ENCODE measurements at places on chromosomes 1 and 21.

DNA sequence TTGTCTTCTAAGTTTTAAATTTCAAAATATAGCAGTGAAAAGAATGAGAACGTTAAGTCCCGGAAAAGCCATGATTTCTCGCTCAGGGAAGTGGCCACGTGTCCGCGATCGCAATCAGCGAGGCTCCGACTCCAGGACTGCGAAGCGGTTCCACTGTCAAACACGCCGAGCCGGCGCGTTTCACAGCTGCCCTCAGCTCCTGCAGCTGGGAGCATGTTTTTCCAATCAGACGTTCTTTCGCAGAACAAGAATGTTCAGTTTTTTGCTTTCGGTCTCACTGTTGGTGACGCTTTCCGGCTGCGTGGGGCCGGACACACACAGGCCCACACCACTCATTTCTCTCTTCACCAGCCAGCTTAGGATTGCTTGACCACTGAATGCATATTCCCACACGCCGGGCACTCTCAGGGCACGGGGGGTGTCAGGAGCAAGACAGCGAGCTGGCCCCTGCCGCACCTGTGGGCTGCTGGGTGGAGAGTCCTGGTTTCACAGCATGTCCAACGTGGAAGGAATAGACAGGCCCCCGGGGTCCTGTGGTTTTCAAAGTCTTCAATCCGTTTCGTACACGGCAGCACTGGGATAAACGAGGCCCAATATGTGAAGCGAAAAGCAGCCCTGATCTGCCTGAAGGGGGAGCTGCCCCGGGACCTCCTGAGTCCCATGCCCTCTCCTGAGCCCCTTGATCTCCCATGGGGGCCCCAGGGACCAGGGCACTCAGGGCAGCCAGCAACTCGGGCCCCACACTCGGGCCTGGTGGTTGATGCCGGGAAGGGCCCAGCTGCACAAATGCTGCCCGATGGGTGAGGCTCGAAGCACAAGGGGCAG, 47.3 kb upstream of the COL18A1 start:
- DNase-seq, result no peak

DNA sequence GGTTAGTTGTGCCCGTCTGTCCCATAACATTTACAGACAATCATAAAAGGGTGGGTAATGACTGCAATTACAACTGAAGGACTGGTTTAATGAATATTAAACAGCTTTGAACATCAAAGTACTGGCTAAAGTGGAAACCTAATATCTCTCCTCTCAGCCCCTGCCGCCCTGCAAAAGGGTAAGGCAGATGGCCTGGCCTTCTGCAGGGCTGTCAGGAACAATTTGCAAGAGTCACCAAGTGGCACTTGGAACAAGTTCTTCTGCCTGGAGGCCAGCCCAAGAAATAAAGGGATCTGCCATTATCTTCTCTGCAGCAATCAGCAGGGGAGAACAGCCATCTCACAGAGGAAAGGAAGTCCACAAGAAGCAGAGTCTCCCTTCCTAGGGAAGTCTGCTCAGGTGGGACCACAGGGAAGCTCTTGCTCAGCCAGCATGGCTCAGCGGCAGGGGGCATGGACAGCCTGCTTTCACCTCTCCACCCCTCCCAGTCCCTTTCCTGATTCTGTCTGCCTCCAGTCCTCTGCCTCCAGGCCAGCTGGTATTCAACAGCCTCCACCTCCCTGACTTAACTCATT, 96.1 kb downstream of the TRABD2B start:
- peak; percentile 34 for DNase-seq

DNA sequence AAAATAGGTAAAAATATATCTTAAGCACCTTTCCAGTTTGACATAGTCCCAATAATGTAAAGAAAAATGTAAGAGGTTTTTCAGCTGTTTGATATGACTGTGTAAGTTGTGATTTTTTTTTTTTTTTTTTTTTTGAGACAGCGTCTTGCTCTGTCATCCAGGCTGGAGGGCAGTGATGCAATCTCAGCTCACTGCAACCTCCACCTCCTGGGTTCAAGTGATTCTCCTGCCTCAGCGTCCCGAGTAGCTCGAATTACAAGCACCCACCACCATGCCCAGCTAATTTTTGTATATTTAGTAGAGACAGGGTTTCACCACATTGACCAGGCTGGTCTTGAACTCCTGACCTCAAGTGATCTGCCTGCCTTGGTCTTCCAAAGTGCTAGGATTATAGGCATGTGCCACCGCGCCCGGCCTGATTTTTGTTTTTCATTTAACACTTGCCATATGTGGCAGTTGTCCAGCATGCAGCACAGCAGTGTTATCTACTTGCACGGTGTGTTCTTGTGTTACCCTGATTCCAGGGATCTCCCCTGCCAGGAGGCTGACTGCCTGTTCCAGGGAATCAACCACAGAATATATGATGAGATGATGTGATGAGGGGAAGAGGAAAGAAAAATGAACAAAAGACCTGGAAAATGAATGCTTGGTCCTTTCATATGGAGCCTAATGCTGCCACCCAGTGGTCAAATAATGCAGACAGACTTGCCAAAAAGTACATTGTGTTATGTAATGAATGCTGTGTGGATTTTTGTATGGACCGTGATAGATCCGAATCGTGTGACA, 79.0 kb downstream of the RAVER2 start:
- peak; percentile 14 for DNase-seq

DNA sequence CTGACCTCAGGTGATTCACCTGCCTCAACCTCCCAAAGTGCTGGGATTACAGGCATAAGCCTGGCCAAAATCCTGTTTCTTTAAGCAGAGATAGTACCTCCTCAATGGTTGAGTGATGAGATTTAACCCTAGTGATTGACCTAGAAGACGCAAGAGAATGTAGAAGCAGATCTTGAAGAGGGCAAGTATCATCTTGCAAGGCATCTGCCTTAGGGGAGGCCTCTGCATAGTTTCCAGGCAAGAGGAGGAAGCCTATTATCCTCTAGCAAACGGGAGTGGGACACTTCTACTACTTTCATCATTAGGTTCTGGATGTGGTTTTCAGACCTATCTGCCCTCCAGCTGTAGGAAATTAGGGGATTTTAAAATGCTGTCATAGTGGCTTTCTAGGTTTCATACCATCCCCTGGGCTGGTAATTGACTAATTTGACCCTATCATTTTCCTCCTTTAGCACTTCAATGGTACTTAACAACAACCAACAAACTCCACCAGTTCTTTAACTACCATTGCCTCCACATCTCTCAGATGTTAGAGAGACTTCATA, 10.0 kb upstream of the TRIM62 start:
- DNase-seq, result no peak

DNA sequence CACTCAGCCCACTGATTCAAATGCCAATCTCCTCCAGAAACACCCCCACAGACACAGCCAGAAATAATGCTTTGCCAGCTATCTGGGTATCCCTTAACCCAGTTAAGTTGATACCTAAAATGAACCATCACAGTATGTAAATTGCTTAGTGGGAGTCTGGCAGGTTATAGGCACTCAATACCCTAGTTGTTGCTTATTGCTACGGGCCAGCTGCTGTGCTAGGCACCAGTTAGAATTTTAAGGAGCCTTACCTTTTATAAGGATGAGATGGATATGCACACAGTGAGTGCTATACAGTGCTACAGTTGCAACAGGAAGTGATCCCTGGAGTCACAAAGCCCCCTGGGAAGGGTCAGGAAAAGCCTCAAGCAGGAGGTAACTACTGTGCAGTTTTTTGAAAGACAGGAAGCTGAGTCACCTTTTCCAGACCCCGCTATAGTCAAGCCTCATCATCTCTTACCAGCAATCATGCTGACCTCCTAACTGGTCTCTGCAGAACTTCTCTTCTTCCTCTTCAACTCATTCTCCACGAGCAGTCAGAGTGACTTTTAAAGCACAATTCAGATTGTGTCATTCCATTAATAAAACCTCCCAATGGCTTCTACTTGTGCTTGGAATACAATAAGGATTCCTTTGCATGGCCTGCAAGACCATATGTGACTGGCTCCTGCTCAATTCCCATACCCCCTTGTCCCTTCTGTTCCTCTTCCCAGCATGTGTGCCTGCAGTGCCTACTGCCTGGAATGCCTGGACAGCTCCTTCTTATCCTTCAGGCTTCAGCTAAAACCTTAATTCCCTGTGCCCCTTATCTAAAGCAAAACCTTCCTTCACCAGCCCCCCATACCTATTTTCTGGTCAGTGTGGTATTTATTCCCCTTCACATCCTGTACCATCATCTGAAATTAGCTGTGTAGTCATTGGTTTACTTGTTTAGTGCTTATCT, 10.4 kb upstream of the TLR5 start:
- DNase-seq, result no peak

GRCh38 chr1:177020851-177021589, 143.5 kb downstream of the ASTN1 start:
- no peak for DNase-seq

DNA sequence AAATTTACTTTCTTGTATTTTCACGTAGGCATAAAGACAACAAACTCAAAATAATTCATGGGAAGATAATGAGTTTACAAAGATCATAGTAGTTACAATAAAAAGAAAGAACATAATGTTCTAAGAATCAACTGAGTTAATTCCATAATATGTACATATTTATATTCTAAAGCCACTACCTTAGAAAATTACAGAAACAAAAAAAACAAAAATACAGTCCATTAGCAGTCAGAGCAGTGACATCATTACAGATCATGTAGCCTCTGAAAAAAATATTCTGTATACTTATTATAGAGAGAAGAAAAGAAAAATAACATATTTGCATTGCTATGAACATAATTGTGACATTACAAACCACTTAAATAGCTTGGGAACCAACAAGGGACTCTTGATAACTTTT, 360.1 kb upstream of the RGS18 start:
- DNase-seq, result no peak

- DNase-seq, result no peak
Observed at GRCh38 chr21:42563686-42564085, 50.0 kb downstream of the SLC37A1 start.

DNA sequence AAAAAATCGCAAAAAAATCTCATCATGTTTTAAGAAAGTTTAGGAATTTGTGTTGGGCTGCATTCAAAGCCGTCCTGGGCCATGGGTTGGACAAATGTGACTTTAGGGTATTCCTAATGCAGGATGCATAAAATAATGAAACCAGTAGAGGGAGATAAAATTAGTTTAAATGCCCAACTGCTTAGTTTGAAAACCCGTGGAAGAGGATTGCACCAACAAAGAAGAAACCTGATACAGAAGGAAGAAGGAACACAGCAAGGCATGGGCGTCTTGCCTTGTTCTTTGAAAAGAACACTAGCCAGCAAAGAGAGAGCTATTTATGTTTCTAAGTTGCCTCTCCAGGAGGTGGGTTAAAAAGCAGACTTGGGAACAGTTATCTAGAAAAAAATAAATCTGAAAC, 37.9 kb downstream of the WDR3 start:
- DNase-seq, result no peak

DNA sequence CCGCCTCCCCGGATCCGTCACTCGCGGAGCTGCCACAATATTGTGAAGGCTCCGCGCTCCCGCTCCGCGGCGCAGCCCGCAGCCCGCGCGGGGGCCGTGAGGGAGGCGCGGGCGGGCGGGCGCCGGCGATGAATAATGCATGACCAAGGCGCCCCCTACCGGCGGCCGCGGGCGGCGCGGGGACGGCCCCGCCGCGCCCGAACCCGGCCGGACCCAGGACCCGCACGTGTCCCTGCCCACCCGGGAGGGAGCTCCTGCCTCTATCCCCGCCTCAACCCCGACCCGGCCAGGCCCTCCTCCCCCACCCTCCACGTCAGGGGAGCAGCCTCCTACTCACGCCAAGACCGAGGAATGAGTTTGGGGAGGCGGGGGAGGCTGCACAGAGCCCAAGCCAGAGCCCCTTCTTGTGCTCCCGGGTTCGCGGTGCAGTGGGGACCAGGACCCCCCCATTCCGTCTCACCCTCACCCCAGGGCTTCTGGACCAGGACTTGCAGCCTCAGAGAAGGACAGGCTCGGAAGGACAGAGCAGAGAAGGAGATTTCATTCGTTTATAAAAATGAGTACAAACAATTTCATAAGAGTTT, 70.8 kb upstream of the CASZ1 start:
- no peak for DNase-seq
